Activated CD4-positive, alpha-beta T cell treated with anti-CD3 and anti-CD28 coated beads for 24 hours (primary cell): ENCODE measurements at places on chromosomes 13 and 19.
A peak's percentile ranks its signal among the peaks of the same experiment; 100 is the strongest.

DNA sequence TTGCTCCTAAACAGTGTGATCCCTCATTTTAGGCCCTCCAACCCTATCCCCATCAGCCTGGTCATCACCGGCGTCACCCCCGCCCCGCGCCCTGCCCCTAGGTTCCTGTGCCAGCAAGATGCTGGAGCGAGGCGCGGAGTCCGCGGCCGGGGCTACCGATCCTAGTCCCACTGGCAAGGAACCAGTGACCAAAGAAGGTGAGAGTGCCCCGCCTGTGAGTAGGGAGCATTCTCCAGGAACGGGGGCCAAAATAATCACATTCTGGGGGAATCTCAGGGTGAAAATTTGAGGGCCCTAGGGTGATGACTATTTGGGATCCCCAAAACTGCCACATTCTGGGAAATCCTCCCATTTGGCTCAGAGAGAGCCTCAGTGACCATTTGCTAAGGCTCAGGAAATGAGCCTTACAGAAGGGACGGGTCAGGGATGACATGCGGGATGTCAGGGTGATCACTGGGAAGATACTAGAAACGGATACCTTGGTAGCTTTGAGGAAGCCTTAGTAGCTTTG is 1.4 kb downstream of the ZNF575 start:
- no peak for DNase-seq

GRCh38 chr13:25677956-25678355 is 306.2 kb downstream of the ATP8A2 start:
- no peak for DNase-seq

DNA sequence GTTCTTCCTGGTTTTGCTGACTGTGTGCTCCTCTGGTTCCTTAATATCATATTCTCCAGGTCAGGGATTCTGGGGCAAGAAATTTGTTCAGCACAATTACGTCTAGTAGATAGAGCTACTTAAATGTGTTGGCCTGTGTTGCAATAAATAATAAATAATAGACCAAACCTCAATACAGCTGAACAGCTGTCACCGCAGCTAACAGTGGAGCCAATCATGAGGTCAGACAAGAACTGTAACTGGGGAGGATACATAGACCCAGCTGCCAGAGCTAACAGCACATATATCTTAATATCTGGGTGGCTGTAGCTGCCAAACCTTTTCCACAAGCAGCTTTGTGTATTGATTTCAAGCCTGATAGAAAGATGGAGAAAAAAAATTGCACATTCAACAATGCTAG is 1596.3 kb upstream of the PCDH20 start:
- DNase-seq = no peak

DNA sequence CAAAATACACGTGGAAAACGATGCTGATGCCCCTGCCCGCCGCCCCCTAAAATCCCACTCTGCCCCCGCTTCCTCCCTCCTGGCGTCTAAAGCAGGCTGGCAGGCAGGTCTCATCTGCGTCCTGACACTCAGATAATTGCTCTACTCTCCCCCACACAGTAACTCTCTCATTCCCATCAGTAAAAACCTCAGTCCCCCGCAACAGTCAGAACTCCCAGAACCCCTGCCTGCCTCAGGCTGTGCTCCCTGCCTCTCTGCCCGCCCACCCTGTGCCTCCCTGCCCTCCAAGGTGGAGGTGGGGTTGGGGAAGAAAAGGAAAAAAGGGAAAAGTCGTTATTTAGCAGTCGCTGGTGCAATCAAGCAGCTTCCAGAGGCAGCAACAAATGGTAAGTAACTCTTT is 473.7 kb downstream of the EFNB2 start:
- DNase-seq = no peak

DNA sequence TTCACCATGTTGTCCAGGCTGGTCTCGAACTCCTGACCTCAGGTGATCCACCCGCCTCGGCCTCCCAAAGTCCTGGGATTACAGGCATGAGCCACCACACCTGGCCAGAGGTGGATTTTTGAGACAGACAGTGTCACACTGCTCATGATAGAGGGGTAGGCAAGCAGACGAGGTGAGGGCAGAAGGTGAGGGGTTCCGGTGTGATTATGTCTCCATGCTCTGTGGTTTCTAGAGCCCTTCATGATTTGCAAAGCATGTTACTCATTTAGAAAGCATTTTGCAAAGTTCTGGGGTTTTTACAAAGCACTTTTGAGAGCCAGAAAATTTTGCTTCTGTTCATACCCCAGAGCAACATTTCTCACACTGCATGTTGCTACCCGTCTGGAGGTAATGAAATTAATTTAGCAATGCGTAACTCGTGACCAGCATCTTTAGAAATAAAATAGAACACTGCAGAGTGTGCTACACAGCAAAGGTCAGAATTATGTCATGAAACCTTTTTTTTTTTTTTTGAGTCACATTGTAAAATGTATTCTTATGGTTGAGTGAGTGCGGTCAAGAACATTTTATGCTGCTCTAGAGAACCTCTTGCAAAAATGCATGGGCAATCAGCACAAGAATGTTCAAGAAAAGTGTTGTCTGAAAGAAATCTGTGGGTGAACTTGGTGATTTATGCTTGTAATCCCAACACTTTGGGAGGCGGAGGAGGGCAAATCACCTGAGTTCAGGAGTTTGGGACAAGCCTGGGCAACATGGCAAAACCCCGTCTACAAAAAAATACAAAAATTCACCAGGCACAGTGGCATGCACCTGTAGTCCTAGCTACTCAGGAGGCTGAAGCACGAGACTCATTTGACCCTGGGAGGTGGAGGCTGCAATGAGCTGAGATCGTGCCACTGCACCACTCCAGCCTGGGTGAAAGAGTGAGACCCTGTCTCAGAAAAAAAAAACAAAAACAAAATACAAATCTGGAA is 58.0 kb downstream of the MAP4K1 start:
- no peak for DNase-seq

DNA sequence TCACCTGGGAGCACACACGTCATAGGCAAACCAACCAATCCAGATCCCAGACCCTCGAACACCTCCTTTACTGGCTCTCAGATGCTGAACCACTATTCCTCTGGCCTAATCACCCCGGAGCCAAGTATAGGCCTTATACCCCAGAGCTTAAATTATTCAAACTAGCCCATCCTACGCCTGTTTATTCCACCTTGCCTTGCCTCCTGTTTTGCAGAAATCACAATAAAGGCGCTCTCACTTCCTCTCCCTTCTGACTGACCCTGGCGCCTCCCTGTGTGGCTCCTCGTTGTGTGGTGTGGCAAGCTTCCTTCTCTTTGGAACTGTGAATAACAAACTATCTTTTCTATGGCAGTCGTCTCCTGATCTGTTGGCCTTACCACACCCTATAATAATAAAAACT is 354.9 kb downstream of the ENOX1 start:
- no peak for DNase-seq

DNA sequence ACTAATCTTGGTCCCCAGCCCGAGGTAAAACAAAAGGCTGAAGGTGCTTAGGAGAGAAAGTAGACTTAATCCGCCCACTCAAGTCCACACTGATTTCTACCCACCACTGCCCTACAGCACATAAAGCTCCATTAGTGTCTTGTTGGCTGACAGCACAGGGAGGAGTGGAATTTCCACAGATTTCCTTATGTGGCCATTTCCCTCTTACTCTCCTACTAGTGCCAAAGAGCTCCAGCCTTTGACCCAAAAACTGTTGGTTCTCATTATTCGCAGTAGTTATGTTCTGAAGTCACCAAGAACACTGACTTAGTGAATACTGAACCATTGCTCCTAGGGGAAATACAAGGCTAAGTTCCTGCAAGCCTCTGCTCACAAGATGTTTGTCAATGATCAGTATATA is 61.2 kb downstream of the RAB20 start:
- no peak for DNase-seq

DNA sequence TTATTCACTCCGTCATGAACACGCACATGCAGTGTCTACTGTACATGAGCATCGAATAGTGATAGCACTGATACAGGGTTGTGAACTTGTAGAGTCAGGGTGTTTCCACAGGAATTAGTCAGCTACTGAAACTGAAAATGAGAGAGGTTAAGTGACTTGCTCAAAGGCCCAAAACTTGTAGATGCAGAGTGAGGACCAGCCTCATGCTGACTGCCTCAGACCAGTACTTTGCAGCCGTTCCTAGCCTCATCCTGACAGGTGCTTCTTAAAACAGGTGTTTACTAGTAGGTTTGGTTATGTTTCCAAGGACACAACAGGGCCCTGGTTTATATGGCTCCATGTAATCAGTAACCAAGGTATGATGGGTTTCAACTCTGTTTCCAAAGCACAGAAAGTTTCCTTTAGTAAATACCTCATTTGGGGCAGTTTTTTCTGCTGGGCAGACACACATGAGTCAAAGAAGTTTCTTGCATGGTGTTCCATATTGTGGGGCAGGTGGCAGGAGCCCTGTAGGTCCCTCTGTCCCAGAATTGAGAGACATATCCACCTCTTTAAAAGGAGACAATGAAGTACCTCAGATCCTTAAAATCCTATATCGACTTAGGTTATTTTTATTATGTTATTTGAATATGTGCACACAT is 16.0 kb downstream of the FGF9 start:
- no peak for DNase-seq

GRCh38 chr13:42836930-42837690 is 55.7 kb downstream of the FAM216B start:
- no peak for DNase-seq

GRCh38 chr13:30376426-30377311 is 45.6 kb upstream of the UBE2L5 start:
- DNase-seq = peak; percentile 22
